Upper lobe of left lung (tissue), 6 donors: ENCODE measurements at places on chromosomes 3 and 15. TPM values are rescaled to one million over a fixed set of nuclear protein-coding genes. Genes with fewer than 3 reads are reported as not detected.

DNA sequence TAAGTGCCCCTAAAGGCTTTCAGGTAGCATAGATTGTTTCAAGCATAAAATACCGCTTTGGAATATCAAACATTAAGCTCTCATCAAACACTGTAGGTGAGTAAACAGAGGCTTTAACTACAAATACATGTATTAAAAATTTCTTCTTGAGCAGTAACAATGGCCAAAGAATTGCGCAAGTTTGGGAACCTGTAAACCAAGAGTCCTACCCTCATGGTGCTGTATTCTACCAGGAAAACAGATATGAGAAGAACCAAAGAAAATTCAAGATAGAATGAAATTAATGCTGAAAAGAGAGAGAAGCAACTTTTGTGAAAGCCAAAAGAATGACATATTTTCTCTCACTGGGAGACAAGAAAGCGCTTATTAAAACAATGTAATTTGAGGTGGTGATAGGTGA is 45.5 kb downstream of the CPNE4 start:
- DNase-seq = no peak
- no peaks in the 10 kb centered on the region for H3K4me1 ChIP-seq
- no peak overlapping the region for H3K4me3 ChIP-seq
- H3K27ac ChIP-seq = no peak overlapping the region
- H3K27me3 ChIP-seq = no peaks in the 10 kb centered on the region

- H3K4me3 ChIP-seq = no peak overlapping the region
- H3K36me3 ChIP-seq = no peaks in the 10 kb centered on the region
- H3K4me1 ChIP-seq = no peaks in the 10 kb centered on the region
These were observed 76.0 kb upstream of the TSC22D2 start for GRCh38 chr3:150331978-150332568.

GRCh38 chr3:90241481-90241880 is 1134.1 kb downstream of the EPHA3 start:
- H3K27ac ChIP-seq = no peak overlapping the region
- H3K4me1 ChIP-seq = no peaks in the 10 kb centered on the region
- no peaks in the 10 kb centered on the region for H3K36me3 ChIP-seq
- no peak for DNase-seq
- no peak overlapping the region for H3K4me3 ChIP-seq

- no peak overlapping the region for H3K4me3 ChIP-seq
- H3K27ac ChIP-seq = no peak overlapping the region
- no peaks in the 10 kb centered on the region for H3K36me3 ChIP-seq
These were observed 108.8 kb downstream of the SQOR start for GRCh38 chr15:45743426-45744235.

DNA sequence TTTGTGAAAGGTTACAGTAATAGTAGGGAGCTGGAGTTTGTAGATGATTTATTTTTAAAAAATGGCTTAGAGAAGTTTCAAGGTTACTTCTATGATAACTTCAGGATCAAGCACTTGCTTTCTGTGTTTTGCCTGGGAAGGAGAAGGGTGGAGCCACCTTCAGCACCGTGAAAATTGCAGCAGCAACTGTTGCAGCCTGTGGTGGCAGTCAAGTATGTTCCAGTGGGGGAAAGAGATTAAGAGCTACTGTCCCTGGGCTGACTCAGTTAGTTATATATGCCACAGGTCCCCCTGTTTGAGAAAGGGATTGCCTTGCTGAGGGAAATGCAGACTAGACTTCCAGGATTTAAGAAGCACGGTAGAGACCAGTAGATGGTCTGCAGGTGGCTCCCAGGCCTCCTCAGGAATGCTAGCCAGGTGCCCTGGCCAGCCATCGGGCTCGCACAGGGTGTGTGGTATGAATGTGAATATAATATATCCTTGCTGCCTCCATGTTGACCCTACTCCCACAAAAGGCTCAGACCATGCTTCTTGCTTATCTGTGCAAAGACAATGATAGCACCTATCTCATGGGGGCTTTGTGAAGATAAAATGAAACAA is 389.5 kb downstream of the CACNA2D3 start:
- H3K27ac ChIP-seq = no peak overlapping the region
- no peak overlapping the region for H3K4me3 ChIP-seq
- no peak for DNase-seq
- no peaks in the 10 kb centered on the region for H3K27me3 ChIP-seq
- no peaks in the 10 kb centered on the region for H3K36me3 ChIP-seq

DNA sequence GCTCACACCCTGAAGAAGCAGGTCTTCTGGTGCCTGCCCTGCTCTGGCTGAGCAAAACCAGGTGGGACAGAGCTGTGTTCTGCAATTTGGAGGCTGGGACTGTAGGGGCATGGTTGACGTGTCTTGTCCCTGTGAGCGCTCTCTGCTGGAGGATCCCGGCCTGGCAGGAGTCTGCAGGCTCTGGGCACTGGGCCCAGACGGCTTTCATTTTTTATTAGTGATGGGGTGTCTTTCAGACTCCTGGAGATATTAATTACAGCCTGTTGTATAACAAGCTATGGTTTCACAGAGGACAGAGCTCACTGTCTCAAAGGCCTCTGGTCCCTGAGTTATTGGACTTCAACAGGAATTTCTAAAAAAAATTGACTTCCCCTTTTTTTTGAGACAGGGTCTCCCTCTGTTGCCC is 29.5 kb upstream of the ZNF710 start:
- peak; percentile 38 for DNase-seq
- no peaks in the 10 kb centered on the region for H3K27me3 ChIP-seq
- H3K36me3 ChIP-seq = no peaks in the 10 kb centered on the region
- H3K27ac ChIP-seq = no peak overlapping the region

GRCh38 chr3:141955175-141955574 is 78.7 kb downstream of the ATP1B3 start:
- no peak overlapping the region for H3K4me3 ChIP-seq
- no peaks in the 10 kb centered on the region for H3K36me3 ChIP-seq
- H3K4me1 ChIP-seq = no peaks in the 10 kb centered on the region
- no peaks in the 10 kb centered on the region for H3K27me3 ChIP-seq
- DNase-seq = no peak

DNA sequence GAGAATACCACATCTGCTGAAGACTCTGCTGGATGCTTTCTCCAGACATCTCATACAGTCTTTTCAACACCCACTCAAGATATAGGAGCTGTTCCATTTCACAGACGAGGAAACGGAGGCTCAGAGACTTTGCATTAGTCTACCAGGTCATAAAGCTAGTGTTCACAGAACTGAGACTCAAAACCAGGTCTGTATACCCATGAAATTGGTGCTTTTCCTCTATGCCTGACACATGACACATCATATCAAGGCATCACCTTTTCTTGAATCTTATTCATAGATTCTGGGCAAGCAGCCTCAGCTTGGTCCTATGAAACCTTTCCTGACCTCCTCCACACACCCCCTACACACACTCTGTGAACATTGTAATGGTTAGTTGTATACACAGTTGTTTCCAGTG is 101.2 kb downstream of the LPP start:
- DNase-seq = no peak
- no peak overlapping the region for H3K4me3 ChIP-seq
- H3K27me3 ChIP-seq = no peaks in the 10 kb centered on the region

DNA sequence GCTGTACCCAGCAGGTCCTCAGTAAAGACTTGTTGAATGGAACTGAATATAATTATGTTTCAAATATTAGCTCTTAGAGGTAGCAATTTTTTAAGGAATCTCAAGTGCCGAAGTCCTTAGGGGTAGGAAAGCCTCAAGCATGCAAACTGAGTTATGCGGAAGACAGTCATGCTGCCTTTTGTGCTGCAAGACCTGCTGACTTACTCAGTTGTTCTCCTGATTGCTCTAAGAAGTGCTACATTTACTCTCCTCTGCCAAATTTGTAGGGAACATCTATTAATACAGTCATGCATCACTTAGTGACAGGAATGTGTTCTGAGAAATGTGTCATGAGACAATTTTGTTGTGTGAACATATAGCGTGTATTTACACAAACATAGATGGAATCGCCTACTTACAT is 325.6 kb upstream of the AZI2 start:
- H3K4me1 ChIP-seq = no peaks in the 10 kb centered on the region
- H3K27ac ChIP-seq = no peak overlapping the region
- peak; percentile 34 for DNase-seq
- no peaks in the 10 kb centered on the region for H3K36me3 ChIP-seq
- H3K27me3 ChIP-seq = no peaks in the 10 kb centered on the region
- no peak overlapping the region for H3K4me3 ChIP-seq

- no peak for DNase-seq
- no peak overlapping the region for H3K4me3 ChIP-seq
- no peaks in the 10 kb centered on the region for H3K27me3 ChIP-seq
- H3K4me1 ChIP-seq = peaks cover 21% of the 10 kb centered on the region
These were observed 2.4 kb upstream of the PSMD2 start for GRCh38 chr3:184296616-184297015.

DNA sequence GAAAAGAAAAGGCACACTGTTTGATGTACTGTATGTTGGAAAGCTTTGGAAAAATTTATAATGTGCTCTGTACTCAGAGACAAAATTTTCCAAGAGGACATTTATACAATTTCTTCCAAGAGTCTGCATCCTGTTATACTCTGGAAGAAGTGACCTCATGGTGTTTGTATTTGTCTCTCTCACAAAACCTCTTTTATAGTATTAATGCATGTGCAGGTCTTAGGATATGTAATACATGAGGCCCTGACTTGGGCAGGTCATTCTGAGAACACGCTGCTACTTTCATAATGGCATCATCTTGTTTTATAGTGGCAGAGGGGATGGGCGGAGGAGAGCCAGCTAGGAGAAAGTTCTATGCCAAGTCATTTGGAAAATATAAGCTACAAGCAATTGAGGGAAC is 72.0 kb upstream of the P3H2 start:
- H3K4me3 ChIP-seq = no peak overlapping the region
- no peak for DNase-seq
- H3K27ac ChIP-seq = no peak overlapping the region
- no peaks in the 10 kb centered on the region for H3K4me1 ChIP-seq

DNA sequence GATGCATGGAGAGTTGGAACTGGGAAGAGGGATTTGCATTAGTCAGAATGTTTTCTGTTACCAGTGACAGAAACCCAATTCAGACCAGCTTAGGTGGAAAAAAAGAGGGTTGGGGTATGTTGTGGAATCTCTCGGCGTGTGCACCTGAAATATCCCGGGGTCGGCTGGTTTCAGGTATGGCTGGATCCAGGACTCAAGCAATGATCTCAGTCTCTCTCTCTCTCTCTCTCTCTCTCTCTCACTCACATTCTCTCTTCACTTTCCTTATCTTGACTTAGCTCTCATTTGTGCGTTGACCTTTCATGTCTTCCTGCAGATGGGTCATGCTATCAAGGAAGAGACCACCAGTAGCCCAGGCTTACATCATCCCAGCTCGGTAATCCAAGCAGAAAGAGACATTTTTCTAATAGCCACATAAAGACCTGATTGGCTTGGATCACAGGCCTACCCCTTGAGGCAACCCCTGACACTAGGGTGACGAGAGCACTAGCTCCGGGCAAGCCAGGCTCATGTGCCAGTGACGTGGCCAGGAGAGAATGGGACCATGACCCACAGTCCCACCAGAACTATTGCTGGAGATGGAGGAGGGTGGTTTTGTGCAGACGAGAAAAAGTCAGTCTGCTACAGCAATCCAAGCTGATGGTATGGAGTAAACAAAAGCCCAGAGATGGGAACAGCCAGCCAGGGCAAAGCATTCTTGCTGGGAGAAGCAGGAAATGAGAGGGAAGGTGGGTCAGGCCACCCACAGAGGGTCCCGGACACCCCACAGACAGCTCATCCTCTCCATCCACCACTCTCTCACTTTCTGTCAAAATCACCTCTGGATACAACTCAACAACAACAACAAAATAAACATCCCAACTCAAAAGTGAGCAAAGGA is 91.7 kb downstream of the CHSY1 start:
- H3K27ac ChIP-seq = no peak overlapping the region
- H3K4me1 ChIP-seq = peaks cover 26% of the 10 kb centered on the region
- no peak overlapping the region for H3K4me3 ChIP-seq
- no peaks in the 10 kb centered on the region for H3K36me3 ChIP-seq
- DNase-seq = no peak

- H3K4me1 ChIP-seq = peaks cover 21% of the 10 kb centered on the region
- no peak overlapping the region for H3K4me3 ChIP-seq
- no peaks in the 10 kb centered on the region for H3K36me3 ChIP-seq
- no peak overlapping the region for H3K27ac ChIP-seq
- no peaks in the 10 kb centered on the region for H3K27me3 ChIP-seq
- DNase-seq = no peak
These were observed 10.8 kb downstream of the BHLHE40 start for GRCh38 chr3:4990069-4990468.

- H3K36me3 ChIP-seq = no peaks in the 10 kb centered on the region
- DNase-seq = no peak
- no peak overlapping the region for H3K27ac ChIP-seq
- H3K4me3 ChIP-seq = no peak overlapping the region
These were observed 26.5 kb downstream of the PLOD2 start for GRCh38 chr3:146134348-146135117.

DNA sequence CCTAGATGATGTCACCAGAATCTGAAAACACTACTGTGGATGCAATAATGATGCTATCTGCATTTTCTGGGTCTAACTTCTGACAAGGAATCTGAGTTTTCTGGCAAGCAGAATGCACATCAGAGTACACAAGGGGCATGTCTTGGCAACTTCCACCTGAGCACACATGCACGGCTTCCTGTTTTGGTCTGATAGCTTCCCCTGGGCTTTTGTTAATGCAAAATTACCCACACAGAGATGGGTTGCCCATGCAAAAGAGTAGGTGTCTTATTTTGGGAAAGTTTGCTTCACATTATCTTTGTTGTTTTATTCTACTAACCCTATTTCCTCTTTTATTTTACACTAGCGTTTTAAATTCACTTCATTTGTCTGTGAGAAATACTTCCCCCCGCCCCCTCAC is 74.2 kb upstream of the SATB1 start:
- H3K27ac ChIP-seq = no peak overlapping the region
- no peaks in the 10 kb centered on the region for H3K27me3 ChIP-seq
- H3K36me3 ChIP-seq = no peaks in the 10 kb centered on the region

- peaks cover 19% of the 10 kb centered on the region for H3K4me1 ChIP-seq
- H3K36me3 ChIP-seq = no peaks in the 10 kb centered on the region
- H3K4me3 ChIP-seq = no peak overlapping the region
- DNase-seq = no peak
These were observed 112.4 kb upstream of the CCDC54 start for GRCh38 chr3:107264888-107265287.

DNA sequence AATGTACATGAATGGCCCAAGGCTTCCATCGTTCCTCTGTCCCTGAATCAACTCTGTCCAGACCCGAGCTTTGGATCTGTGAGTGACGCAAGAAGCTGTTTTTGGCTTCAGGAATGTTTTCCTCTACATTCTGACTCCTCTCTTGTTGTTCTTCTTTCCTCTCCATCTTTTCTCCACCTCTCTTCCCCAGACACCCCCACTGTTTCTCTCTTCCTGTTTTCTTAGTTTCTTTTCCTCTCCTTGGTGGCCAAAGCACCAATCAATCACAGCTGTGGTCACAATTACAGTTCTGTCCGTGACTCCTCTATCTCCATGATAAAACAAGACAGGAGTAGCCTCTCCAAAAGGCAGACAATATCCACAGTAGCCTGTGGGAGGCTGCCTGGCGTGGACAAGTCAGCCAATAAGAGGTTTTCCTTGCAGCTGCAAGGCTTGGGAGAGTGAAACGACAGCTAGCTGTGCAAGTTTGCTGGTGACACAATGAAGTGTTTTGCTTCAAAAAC is 4.9 kb upstream of the TMEM212 start:
- no peaks in the 10 kb centered on the region for H3K27me3 ChIP-seq
- H3K36me3 ChIP-seq = no peaks in the 10 kb centered on the region
- no peak for DNase-seq

CORO2B gene
- total RNA-seq = 1.7 TPM

CLSTN2 gene
- 4.3 TPM for total RNA-seq

GP9 gene
- total RNA-seq = 0.83 TPM

GOLGA6L24 gene
- total RNA-seq = not detected

LRRIQ4 gene
- total RNA-seq = not detected

TNFAIP8L3 gene
- total RNA-seq = 12.4 TPM

TIPARP gene
- total RNA-seq = 21.5 TPM

TRAT1 gene
- 0.67 TPM for total RNA-seq

B3GNT5 gene
- total RNA-seq = 36.9 TPM
